ENCODE measurements at places on chromosomes 1 and 21.

DNA sequence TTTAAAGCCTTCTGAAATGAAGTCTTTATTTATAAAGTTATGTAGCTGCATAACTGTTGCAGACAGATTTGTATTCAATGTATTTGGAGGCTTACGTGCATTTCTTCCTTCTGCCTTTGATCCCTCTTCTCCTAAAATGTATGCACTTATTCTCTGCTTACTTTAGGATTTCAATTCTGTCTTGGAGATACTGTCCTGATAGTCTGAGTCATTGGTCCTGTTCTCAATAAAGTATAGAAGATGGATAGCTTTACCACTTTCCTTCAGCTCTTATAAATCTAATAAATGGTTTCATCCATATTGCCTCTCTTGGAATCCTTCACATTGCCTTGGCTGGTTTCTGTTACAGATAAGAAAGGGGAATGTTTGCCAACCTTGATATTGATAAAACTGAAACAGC, 430.1 kb upstream of the CAMK1G start:
- no peak for DNase-seq

- no peak for DNase-seq
Measured at GRCh38 chr1:65221638-65222339, 73.8 kb downstream of the AK4 start.

DNA sequence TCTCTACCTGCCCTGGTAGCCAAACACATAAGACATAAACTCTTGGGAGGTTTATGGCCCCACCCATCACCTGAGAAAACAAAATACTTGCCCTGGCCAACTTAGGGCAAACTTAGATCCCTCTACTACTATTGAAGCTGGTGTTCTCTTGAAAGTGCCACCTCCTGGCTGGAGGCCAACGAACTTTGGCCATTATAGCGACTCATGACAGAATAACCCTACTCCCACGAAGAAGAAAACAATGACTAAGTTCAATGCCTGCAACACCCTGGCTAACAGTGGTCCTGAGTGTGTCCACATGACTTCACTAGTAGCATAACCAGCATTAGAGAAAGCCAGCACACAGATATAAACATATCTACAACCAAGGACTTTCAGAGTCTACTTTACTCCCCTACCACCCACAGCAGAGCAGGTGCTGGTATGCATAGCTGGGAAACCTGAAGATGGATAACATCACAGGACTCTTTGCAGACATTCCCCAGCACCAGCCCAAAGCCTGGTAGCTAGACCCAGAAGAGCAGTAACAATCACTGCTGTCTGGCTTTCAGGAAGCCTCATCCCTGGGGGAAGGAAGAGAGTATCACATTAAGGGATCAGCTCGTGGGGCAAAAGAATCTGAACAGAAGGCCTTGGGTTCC, 81.0 kb downstream of the SLC30A10 start:
- no peak for DNase-seq

DNA sequence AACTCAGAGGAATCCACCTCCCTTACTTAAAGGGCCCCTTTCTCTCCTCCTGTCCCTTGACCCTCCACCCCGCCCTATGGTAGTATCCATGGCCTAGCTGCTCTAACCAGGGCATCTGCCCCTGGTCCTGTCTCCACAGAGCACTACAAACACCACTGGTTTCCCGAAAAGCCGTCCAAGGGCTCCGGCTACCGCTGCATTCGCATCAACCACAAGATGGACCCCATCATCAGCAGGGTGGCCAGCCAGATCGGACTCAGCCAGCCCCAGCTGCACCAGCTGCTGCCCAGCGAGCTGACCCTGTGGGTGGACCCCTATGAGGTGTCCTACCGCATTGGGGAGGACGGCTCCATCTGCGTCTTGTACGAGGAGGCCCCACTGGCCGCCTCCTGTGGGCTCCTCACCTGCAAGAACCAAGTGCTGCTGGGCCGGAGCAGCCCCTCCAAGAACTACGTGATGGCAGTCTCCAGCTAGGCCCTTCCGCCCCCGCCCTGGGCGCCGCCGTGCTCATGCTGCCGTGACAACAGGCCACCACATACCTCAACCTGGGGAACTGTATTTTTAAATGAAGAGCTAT, 1.7 kb downstream of the BTG2 start:
- DNase-seq: no peak

DNA sequence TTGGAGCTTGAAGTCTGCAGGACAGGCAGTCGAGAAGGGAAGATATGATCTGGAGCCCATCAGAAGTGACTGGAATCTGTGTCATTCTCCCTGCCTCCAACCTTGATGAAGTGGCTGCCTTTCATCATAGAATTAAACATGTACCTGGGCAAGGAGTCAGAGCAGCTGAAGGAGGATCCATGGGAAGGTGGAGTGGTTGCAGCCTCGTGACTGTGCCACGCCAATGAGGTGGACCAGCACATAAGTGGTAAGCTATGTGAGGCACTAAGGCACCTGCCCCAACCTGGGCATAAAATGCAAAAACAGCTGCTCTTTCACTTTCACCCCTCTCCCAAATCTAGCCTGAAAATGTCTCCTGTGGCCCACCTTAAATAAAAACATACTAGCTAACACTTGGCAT, 7.3 kb downstream of the SLC22A15 start:
- DNase-seq: no peak

GRCh38 chr1:1332031-1332755, 1.1 kb downstream of the TAS1R3 start:
- no peak for DNase-seq

DNA sequence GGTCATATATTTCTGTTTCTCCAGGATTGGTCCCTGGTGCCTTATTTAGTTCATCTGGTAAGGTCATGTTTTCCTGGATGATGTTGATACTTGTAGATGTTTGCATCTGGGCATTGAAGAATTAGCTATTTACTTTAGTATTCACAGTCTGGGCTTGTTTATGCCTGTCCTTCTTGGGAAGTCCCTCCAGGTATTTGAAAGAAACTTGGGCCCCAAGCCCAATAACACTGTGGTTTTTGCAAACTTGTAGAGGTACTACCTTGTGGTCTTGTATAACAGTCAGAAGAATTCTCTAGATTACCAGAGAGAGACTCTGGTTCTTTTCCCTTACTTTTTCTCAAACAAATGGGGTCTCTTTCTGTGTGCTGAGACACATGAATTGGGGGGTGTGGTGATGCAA, 251.4 kb upstream of the B3GALT2 start:
- no peak for DNase-seq

GRCh38 chr1:219794085-219794743, 134.1 kb downstream of the SLC30A10 start:
- DNase-seq: no peak

DNA sequence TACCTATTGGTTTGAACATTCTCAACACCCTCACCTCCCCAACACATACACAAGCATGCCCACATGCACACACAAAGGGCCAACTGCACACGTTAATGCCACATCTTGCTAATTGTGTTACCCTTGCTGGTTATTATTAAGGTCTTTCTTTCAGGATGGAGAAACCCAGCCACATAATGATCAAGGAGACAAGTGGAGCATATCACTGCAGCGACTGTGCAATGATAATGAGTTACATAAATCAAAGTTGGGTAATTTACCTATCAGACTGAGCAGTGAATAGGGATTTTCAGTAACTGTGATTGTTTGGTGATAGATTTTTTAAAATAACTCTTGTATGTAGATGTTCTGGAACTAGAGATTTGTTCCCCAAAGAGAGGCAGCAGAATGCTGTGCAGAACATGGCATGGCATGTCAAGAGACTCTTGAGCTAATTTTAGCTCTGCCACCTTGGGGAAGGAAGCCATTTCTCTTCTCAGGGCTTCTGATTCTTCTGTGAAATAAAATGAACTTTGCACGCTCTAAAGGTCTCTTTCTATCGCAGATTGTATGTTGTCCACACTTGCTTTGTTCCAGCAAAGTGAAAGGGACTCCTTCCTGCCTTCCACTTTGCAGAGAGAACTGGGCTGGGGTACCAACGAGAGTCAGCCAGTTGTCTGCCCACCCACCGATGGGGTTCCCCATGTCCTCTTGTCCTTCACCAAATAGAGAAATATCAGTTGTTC, 126.0 kb upstream of the CAMK1G start:
- DNase-seq: no peak

DNA sequence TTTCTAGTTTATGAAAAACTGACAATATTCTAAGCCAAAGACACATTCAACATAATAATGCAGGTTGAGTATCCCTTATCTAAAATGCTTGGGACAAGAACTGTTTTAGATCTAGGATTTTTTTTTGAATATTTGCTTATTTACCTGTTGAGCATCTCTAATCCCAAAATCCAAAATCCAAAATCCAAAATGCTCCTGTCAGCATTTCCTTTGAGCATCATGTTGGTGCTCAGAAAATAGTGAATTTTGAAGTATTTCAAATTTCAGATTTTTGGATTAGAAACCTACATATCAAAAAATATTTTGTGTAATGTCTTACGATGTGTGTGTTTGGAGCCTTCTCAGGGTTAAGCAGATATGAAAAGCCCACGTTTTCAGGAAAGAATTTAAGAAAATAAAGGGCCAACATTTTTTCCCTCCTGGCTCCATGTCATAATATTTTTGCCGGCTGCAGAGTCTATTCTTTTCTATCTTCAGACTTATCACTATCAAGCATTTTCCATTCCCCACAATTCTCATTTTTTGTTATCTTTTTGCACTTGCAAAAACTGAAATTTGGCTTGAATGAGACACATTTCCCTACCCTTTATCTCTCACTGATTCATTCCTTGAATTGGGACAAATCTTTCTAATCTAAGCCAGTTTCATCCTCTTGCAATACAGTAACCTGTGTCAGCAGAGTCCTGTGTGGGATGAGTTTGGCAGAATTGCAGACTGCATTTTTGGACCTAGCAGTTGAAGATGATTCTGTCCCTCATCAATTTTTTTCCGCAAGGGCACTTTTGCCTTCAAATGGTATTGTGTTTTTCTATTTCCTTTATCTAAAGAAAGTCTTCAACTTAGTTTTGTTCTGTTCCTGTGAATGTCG, 233.9 kb downstream of the DISC1 start:
- no peak for DNase-seq

- no peak for DNase-seq
Measured at GRCh38 chr21:20822666-20823065, 175.5 kb upstream of the NCAM2 start.

Measured in H4 (cell line).